Thoracic aorta (tissue), 2 donors: ENCODE measurements at places on chromosomes 16 and 17. TPM values are rescaled to one million over a fixed set of nuclear protein-coding genes. Genes with fewer than 3 reads are reported as not detected.

CBFA2T3 gene
- total RNA-seq: 3.9 TPM

- H3K27me3 ChIP-seq: peaks cover 4% of the 10 kb centered on the region
- DNase-seq: no peak
- peaks cover 11% of the 10 kb centered on the region for H3K4me1 ChIP-seq
Observed at GRCh38 chr16:89574681-89575246, 794 bp upstream of the CPNE7 start.

FOXN1 gene
- not detected for total RNA-seq

- H3K27ac ChIP-seq: no peak overlapping the region
- H3K4me3 ChIP-seq: no peak overlapping the region
- H3K36me3 ChIP-seq: no peaks in the 10 kb centered on the region
- H3K27me3 ChIP-seq: no peaks in the 10 kb centered on the region
- DNase-seq: no peak
Observed at GRCh38 chr17:8806926-8807550, 7.9 kb upstream of the MFSD6L start.

DNA sequence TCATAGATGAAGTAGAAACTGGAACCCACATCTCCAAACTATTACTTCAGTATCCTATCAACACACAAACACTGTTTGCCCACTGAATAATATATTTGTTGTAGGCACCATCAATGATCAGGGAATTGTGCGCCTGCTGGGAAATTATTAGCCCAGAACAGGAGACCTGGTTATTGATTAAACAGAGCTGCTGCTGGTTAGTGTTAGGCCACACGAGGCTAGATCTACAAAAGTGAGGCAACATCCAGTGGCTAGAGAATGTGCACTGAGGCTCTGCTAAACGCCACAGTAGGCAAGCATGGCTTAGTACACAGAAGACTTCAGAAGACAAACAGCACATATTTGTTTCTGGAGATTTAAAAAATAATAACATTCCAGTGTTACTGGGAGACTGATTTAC, 11.0 kb downstream of the ABHD15 start:
- no peaks in the 10 kb centered on the region for H3K4me1 ChIP-seq
- H3K36me3 ChIP-seq: no peaks in the 10 kb centered on the region
- no peak overlapping the region for H3K27ac ChIP-seq
- H3K27me3 ChIP-seq: no peaks in the 10 kb centered on the region

DNA sequence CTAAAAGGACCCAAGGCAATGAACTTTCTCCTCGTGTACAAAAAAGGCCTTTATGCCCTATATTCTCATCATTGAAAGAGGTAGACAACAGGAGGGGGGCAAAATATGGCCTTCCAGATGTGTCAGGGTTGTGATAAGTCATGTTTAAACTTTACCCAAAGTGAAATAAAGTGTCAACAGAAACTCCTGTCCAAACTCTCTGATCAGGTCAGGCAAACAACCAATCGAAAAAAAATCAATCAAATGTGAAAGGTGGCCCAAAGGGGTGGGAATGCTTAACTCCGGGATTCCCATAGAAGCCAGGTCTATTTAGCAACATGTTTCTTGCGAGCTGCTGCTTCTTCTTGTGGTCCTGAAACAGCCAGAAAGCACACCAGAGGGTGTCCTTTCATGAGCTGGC, 49.5 kb upstream of the SOX9 start:
- no peaks in the 10 kb centered on the region for H3K27me3 ChIP-seq
- no peak overlapping the region for H3K4me3 ChIP-seq
- H3K36me3 ChIP-seq: no peaks in the 10 kb centered on the region
- H3K4me1 ChIP-seq: no peaks in the 10 kb centered on the region
- no peak overlapping the region for H3K27ac ChIP-seq
- no peak for DNase-seq
